ENCODE measurements at places on chromosomes 3 and 15. TPM values are rescaled to one million over a fixed set of nuclear protein-coding genes. Genes with fewer than 3 reads are reported as not detected.

The TTC21A gene
- total RNA-seq, result 17.2 TPM

The GABRR3 gene
- total RNA-seq, result not detected

The GOLGA6L26 gene
- not detected for total RNA-seq

The MOBP gene
- total RNA-seq, result not detected

The ACKR4 gene
- not detected for total RNA-seq

The GOLGA6B gene
- total RNA-seq, result not detected

The TUBGCP4 gene
- 41.9 TPM for total RNA-seq

The IL17RD gene
- 30.4 TPM for total RNA-seq

The IL20RB gene
- total RNA-seq, result 1.7 TPM

The PAK6 gene
- 13.8 TPM for total RNA-seq

The ARPP21 gene
- not detected for total RNA-seq

The HEG1 gene
- total RNA-seq, result 4.1 TPM

The CCDC191 gene
- total RNA-seq, result 15.6 TPM

The FBXL22 gene
- 0.31 TPM for total RNA-seq

The TTLL3 gene
- 59.6 TPM for total RNA-seq

The APBA2 gene
- total RNA-seq, result 41.0 TPM

Measured in progenitor cell of endocrine pancreas (in vitro differentiated cells).